ENCODE measurements at places on chromosomes 7 and 10. TPM values are rescaled to one million over a fixed set of nuclear protein-coding genes. Genes with fewer than 3 reads are reported as not detected.

SLC26A4 gene
- 3.9 TPM for total RNA-seq

- H3K27me3 ChIP-seq: peaks cover 9% of the 10 kb centered on the region
- no peaks in the 10 kb centered on the region for H3K4me1 ChIP-seq
- H3K36me3 ChIP-seq: no peaks in the 10 kb centered on the region
- H3K4me3 ChIP-seq: no peak overlapping the region
Observed at GRCh38 chr10:78434886-78435285, 401.2 kb downstream of the RPS24 start.

DNA sequence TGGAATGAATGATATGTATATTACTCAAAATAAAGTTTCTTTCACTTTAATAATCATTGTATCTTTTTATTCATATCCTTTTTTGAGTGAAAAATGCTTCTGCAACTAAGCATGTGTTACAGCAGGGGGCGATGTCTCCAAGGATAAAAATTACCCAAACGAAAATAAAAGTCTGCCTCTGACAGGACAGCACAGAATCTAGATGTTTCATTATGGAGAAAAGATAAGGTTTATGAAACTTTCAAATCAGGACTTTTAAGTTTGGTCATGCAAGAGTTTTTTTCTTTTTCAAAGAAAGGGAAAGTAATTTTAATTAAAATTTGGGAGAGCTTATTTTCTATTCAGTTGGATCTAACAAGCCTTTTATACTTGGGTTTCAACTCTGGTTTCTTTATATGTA is 48.4 kb downstream of the TES start:
- H3K4me3 ChIP-seq: no peak overlapping the region
- no peak for DNase-seq
- H3K4me1 ChIP-seq: peaks cover 9% of the 10 kb centered on the region
- peaks cover 36% of the 10 kb centered on the region for H3K36me3 ChIP-seq
- H3K27ac ChIP-seq: no peak overlapping the region

- no peak overlapping the region for H3K4me3 ChIP-seq
- no peak for DNase-seq
- H3K27me3 ChIP-seq: no peaks in the 10 kb centered on the region
- H3K4me1 ChIP-seq: peaks cover 66% of the 10 kb centered on the region
- no peaks in the 10 kb centered on the region for H3K36me3 ChIP-seq
Observed at GRCh38 chr7:143374561-143374960, 6.6 kb upstream of the ZYX start.

GRCh38 chr7:32871624-32872371 is 19.8 kb downstream of the KBTBD2 start:
- H3K36me3 ChIP-seq: peaks cover 72% of the 10 kb centered on the region
- no peak overlapping the region for H3K27ac ChIP-seq
- no peaks in the 10 kb centered on the region for H3K27me3 ChIP-seq
- no peak for DNase-seq
- H3K4me1 ChIP-seq: peaks cover 25% of the 10 kb centered on the region

- no peak overlapping the region for H3K4me3 ChIP-seq
- no peaks in the 10 kb centered on the region for H3K4me1 ChIP-seq
- no peaks in the 10 kb centered on the region for H3K36me3 ChIP-seq
- no peak for DNase-seq
- H3K27ac ChIP-seq: no peak overlapping the region
Observed at GRCh38 chr7:158139499-158139898, 448.1 kb downstream of the PTPRN2 start.

- H3K27me3 ChIP-seq: no peaks in the 10 kb centered on the region
- H3K4me1 ChIP-seq: no peaks in the 10 kb centered on the region
Observed at GRCh38 chr7:54331311-54331710, 210.9 kb upstream of the VSTM2A start.

DNA sequence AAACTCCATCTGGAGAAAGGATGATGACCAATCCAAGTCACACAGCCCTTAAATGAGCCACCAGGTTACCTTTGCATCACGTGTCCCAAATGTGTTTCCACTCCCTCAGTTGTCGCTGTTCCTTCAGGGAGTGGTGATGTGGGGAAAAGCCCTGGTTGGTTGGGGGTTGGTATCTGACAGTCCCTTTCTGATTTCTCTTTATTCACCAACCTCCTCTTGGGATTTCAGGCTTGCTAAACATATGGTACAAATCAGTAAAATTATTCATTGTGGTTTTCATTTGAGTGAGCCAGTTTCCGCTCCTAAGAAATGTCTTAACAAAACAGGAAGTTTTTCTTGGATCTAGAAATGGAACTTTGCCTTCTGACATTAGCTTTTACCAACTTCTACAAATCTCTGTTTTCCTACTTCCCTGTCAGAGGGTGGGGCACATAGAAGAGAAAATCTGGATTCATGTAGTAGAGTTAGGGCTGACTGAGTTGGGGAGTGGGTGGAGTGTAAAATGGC is 40.0 kb upstream of the KMT2E start:
- H3K27me3 ChIP-seq: no peaks in the 10 kb centered on the region
- H3K4me1 ChIP-seq: peaks cover 16% of the 10 kb centered on the region
- peaks cover 52% of the 10 kb centered on the region for H3K36me3 ChIP-seq

UNCX gene
- not detected for total RNA-seq

DNA sequence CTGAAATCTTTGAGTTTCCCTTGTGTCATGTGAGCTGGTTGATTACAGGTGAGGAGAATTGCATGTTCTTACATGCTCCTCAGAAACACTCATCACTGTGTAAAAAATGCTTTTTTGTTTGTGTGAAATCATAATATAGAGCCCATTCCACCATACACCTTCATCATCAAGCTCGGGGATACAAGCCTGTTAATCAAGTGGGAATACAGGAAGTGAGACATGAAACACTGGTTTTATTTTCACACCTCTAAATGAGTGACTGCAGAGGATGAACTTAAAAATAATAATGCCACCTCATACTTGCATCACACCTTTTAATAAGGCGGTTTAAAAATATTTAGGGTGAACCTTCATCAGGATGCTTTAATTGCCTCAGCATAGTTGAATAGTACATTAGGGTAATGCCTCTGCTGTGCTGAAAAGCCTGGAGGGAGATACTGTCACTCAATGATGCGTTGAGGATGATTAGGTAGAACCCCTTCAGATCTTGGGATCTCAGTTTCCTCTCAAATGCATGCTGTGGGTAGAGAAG is 164.6 kb downstream of the AUTS2 start:
- H3K27ac ChIP-seq: no peak overlapping the region
- H3K4me3 ChIP-seq: no peak overlapping the region
- no peak for DNase-seq
- no peaks in the 10 kb centered on the region for H3K27me3 ChIP-seq
- no peaks in the 10 kb centered on the region for H3K4me1 ChIP-seq

FAM180A gene
- not detected for total RNA-seq

GRCh38 chr10:97648562-97649404 is 8.3 kb downstream of the PI4K2A start:
- H3K4me1 ChIP-seq: peaks cover 22% of the 10 kb centered on the region
- peaks cover 48% of the 10 kb centered on the region for H3K36me3 ChIP-seq
- peak overlapping the region; percentile 9 for H3K4me3 ChIP-seq
- DNase-seq: no peak

GRCh38 chr7:120588416-120588815 is 269.5 kb downstream of the TSPAN12 start:
- no peak overlapping the region for H3K27ac ChIP-seq
- no peaks in the 10 kb centered on the region for H3K27me3 ChIP-seq
- no peaks in the 10 kb centered on the region for H3K4me1 ChIP-seq
- DNase-seq: no peak
- no peak overlapping the region for H3K4me3 ChIP-seq

TRUB1 gene
- total RNA-seq: 20.3 TPM

TMEM196 gene
- not detected for total RNA-seq

MYO3A gene
- not detected for total RNA-seq

- H3K27me3 ChIP-seq: no peaks in the 10 kb centered on the region
- H3K4me1 ChIP-seq: peaks cover 19% of the 10 kb centered on the region
- no peak for DNase-seq
Observed at GRCh38 chr10:21791276-21791675, 212.3 kb downstream of the DNAJC1 start.

DNA sequence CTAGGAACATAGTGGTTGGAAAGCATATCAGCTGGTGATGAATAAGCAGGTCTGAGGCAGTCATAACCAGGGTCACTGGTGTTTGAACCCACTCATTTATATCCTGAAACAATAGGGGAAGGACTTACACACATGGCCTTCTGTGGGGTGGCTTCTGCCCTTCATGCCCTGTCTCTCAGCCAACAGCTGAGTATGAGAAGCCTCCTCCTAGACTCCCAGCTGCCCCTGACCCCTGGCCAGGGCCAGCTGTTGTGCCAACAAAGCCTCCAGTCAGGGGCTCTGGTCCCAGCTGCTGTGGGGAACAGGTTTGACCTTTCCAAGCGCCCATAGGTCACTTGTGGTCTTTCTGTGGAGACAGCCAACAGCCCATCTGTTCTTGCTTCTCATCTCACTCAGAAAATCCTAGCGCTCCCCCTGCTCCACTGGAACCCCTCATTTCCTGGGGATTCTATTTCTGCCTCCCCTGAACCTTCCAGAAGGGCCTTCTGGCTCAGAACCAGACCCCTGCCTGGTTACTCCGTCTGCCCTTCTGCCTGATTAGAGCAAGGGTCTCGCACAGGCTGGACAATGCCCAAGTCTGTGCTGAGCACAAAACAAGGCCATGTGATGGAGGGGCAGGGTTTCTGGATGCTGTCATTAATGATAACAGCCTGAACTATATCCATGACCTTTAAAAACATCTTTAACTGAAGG is 9.7 kb upstream of the PURB start:
- no peaks in the 10 kb centered on the region for H3K27me3 ChIP-seq
- peaks cover 25% of the 10 kb centered on the region for H3K4me1 ChIP-seq
- no peaks in the 10 kb centered on the region for H3K36me3 ChIP-seq
- no peak overlapping the region for H3K27ac ChIP-seq

DNA sequence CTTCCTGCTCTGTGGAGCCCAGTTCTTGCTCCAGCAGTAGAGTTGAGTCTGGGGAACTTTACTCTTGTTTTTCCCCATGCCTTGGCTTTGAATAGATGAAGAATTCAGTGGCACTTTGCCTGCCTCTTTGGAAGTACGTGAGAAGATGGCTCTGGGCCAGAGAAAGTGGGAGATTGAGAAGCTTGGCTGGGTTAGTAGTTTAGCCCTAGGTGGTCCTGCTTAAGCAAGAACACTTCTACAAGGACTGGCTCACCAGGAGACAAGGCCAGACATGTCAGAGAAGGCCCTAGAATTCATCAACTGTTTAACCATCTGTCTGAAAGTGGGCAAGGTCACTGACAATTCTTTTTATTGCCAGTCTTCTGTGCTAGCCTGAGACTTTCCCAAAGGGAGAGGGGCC is 410.3 kb downstream of the TYW1 start:
- DNase-seq: no peak
- H3K27ac ChIP-seq: no peak overlapping the region
- H3K4me3 ChIP-seq: no peak overlapping the region
- no peaks in the 10 kb centered on the region for H3K36me3 ChIP-seq
- H3K4me1 ChIP-seq: no peaks in the 10 kb centered on the region

ACSM6 gene
- not detected for total RNA-seq

TRIM74 gene
- total RNA-seq: 0.69 TPM

BAMBI gene
- 0.16 TPM for total RNA-seq

GRCh38 chr7:106604303-106604924 is 56.5 kb downstream of the CCDC71L start:
- peaks cover 9% of the 10 kb centered on the region for H3K4me1 ChIP-seq
- no peak overlapping the region for H3K4me3 ChIP-seq
- H3K36me3 ChIP-seq: no peaks in the 10 kb centered on the region
- H3K27ac ChIP-seq: no peak overlapping the region

PRRT4 gene
- total RNA-seq: 0.39 TPM

DENND10 gene
- 26.2 TPM for total RNA-seq

DNA sequence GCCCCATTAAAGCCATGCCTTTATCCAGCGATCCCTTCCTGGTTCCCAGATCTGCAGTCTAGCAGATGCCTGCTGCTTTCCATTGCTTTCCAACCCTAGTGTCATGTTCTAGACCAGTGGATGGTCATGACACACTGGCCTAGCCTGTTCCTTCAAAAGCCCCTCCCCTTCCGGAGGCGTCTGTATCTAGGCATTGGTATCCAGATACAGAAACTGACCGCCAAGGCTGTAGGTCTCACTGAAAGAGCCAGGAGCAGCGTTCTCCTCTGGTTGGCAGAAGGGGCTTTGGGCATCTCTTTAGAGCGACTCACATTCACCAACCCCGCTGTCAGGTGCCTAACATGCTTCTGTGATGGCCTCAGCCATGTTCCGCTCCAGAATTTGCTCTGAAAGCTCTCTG is 22.6 kb downstream of the JCAD start:
- no peak overlapping the region for H3K4me3 ChIP-seq
- H3K36me3 ChIP-seq: peaks cover 27% of the 10 kb centered on the region
- no peak overlapping the region for H3K27ac ChIP-seq
- no peaks in the 10 kb centered on the region for H3K27me3 ChIP-seq
- peaks cover 54% of the 10 kb centered on the region for H3K4me1 ChIP-seq

- H3K4me3 ChIP-seq: no peak overlapping the region
- DNase-seq: no peak
- no peak overlapping the region for H3K27ac ChIP-seq
- no peaks in the 10 kb centered on the region for H3K36me3 ChIP-seq
Observed at GRCh38 chr7:77362905-77363304, 53.2 kb downstream of the GSAP start.

PTEN gene
- total RNA-seq: 48.5 TPM

DNA sequence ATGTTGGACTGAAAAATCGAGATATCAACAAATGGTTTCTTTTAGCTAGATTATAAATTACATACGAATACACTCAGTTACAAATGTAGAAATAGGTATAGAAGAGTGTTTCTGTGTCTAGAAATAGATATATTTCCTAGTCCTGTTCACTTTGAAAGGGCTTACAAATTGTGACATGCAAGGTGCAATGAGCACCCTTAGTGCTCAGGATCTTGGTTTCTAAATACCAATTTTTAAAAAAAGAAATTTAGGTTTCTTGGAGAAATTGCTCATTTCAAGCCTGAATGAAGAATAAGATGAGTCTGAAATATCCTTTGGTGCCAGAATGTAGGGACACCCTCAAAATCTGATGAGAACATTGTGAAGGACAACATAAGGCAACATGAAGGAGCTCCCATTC is 306.0 kb downstream of the CRPPA start:
- H3K4me3 ChIP-seq: no peak overlapping the region
- no peak for DNase-seq
- H3K36me3 ChIP-seq: no peaks in the 10 kb centered on the region
- H3K27ac ChIP-seq: no peak overlapping the region
- H3K27me3 ChIP-seq: no peaks in the 10 kb centered on the region

GRCh38 chr7:87850836-87851593 is 25.1 kb downstream of the SLC25A40 start:
- H3K4me3 ChIP-seq: no peak overlapping the region
- peaks cover 41% of the 10 kb centered on the region for H3K36me3 ChIP-seq
- no peaks in the 10 kb centered on the region for H3K27me3 ChIP-seq
- peaks cover 6% of the 10 kb centered on the region for H3K4me1 ChIP-seq

GRCh38 chr10:12960941-12961340 is 40.6 kb downstream of the CCDC3 start:
- no peak overlapping the region for H3K4me3 ChIP-seq
- no peaks in the 10 kb centered on the region for H3K4me1 ChIP-seq
- H3K27me3 ChIP-seq: no peaks in the 10 kb centered on the region
- no peaks in the 10 kb centered on the region for H3K36me3 ChIP-seq
- no peak for DNase-seq
- no peak overlapping the region for H3K27ac ChIP-seq

OR2A1 gene
- not detected for total RNA-seq

GPR85 gene
- not detected for total RNA-seq

LRWD1 gene
- 21.8 TPM for total RNA-seq

GRCh38 chr7:115763347-115763746 is 267.2 kb downstream of the TFEC start:
- H3K27me3 ChIP-seq: no peaks in the 10 kb centered on the region
- H3K4me1 ChIP-seq: no peaks in the 10 kb centered on the region
- no peak for DNase-seq
- no peak overlapping the region for H3K4me3 ChIP-seq

- H3K4me1 ChIP-seq: no peaks in the 10 kb centered on the region
- DNase-seq: no peak
- H3K27ac ChIP-seq: no peak overlapping the region
- no peak overlapping the region for H3K4me3 ChIP-seq
- H3K27me3 ChIP-seq: no peaks in the 10 kb centered on the region
- H3K36me3 ChIP-seq: no peaks in the 10 kb centered on the region
Observed at GRCh38 chr7:74525140-74525539, 71.4 kb downstream of the GTF2IRD1 start.
